ENCODE measurements at places on chromosomes 7 and 10. TPM values are rescaled to one million over a fixed set of nuclear protein-coding genes. Genes with fewer than 3 reads are reported as not detected.
A peak's percentile ranks its signal among the peaks of the same experiment; 100 is the strongest.

DNA sequence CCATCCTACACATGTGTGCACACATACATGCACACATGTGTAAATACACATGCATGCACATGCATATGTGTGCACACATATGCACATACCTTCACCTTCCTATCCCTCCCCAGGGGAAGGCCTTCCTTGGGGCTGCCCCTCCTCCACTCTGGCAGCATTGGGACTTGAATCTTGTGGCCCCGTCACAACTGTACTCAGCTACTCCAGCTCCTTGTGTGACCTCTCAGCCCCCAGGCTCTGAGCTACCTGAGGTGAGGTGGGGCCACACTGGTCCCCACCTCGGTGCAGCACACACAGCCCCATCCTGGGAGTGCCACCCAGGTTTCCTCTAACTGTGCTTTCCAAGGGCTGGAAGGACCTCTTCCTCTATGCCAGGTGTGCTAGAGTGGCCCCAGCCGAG lies 116.0 kb downstream of the LHPP start:
- H3K36me3 ChIP-seq: no peaks in the 10 kb centered on the region
- H3K4me3 ChIP-seq: no peak overlapping the region
- H3K4me1 ChIP-seq: no peaks in the 10 kb centered on the region
- DNase-seq: no peak

DNA sequence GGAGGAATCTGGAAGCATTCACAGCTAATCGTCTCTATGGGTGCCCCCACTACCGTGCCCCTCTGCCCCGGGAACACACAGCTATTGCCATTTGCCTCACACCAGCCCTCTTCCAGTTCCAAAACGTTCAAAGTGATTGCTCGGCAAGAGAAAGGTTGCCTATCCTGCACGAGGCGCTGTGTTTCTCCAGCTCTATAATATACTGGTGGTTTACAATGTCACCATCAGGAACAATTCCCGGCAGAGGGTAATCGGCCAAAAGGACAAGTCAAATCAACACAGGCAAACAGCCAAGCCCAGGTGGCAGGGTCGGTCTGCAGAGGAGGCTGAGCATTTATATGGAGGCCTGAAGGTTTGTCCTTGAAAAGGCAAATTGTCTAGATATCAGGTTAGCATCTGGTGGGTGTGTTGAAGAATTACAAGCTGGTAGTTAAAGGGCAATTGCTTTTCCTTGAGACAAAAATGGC lies 29.2 kb upstream of the TNS3 start:
- H3K36me3 ChIP-seq: no peaks in the 10 kb centered on the region
- H3K4me3 ChIP-seq: no peak overlapping the region
- no peaks in the 10 kb centered on the region for H3K4me1 ChIP-seq
- no peak overlapping the region for H3K27ac ChIP-seq

GRCh38 chr7:24395512-24395911 lies 111.5 kb downstream of the NPY start:
- no peaks in the 10 kb centered on the region for H3K36me3 ChIP-seq
- H3K27me3 ChIP-seq: no peaks in the 10 kb centered on the region
- no peak overlapping the region for H3K27ac ChIP-seq
- H3K4me1 ChIP-seq: no peaks in the 10 kb centered on the region

GRCh38 chr10:20334559-20334958 lies 518.3 kb downstream of the PLXDC2 start:
- no peaks in the 10 kb centered on the region for H3K27me3 ChIP-seq
- H3K27ac ChIP-seq: no peak overlapping the region
- no peak overlapping the region for H3K4me3 ChIP-seq
- H3K36me3 ChIP-seq: no peaks in the 10 kb centered on the region

GRCh38 chr7:3678314-3678810 lies 377.3 kb downstream of the SDK1 start:
- H3K4me1 ChIP-seq: no peaks in the 10 kb centered on the region
- DNase-seq: no peak
- no peaks in the 10 kb centered on the region for H3K36me3 ChIP-seq
- H3K27ac ChIP-seq: no peak overlapping the region
- H3K4me3 ChIP-seq: no peak overlapping the region

GRCh38 chr7:95508780-95509179 lies 23.0 kb downstream of the ASB4 start:
- H3K4me1 ChIP-seq: no peaks in the 10 kb centered on the region
- no peaks in the 10 kb centered on the region for H3K27me3 ChIP-seq
- H3K27ac ChIP-seq: no peak overlapping the region
- no peaks in the 10 kb centered on the region for H3K36me3 ChIP-seq
- no peak overlapping the region for H3K4me3 ChIP-seq
- no peak for DNase-seq

GRCh38 chr7:4683884-4684565 lies 1.9 kb downstream of the FOXK1 start:
- H3K4me3 ChIP-seq: peak overlapping the region; percentile 91
- peak overlapping the region; percentile 95 for H3K27ac ChIP-seq
- DNase-seq: no peak
- no peaks in the 10 kb centered on the region for H3K36me3 ChIP-seq
- no peaks in the 10 kb centered on the region for H3K4me1 ChIP-seq
- H3K27me3 ChIP-seq: no peaks in the 10 kb centered on the region

- no peaks in the 10 kb centered on the region for H3K27me3 ChIP-seq
- H3K4me1 ChIP-seq: no peaks in the 10 kb centered on the region
- H3K27ac ChIP-seq: no peak overlapping the region
- H3K4me3 ChIP-seq: no peak overlapping the region
Measured at GRCh38 chr10:49628599-49628998, 14.8 kb downstream of the CHAT start.

DNA sequence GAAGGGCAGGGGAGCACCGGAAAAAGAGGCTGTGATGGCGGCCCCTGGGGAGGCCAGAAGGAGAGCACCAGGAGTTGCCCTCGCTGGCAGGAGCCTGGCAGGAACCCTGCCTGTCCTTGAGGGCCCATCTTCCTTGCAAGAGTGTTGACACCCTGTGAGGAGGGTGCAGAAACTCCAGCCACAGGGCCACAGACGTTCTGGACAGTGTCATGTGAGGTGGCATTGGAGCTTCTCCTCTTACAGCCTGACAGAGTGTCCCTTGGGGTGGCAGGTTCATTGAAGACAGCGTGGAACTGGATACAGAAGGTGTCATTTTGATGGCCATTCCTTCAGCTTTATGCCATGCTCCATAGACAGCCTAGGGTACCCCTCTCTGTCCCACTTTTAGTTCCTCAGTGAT lies 54.2 kb downstream of the RBM20 start:
- H3K4me3 ChIP-seq: no peak overlapping the region
- H3K4me1 ChIP-seq: no peaks in the 10 kb centered on the region
- H3K36me3 ChIP-seq: no peaks in the 10 kb centered on the region
- H3K27me3 ChIP-seq: no peaks in the 10 kb centered on the region
- peak overlapping the region; percentile 80 for H3K27ac ChIP-seq

GRCh38 chr7:85627791-85628586 lies 441.1 kb upstream of the SEMA3D start:
- H3K27ac ChIP-seq: no peak overlapping the region
- H3K36me3 ChIP-seq: no peaks in the 10 kb centered on the region

GRCh38 chr7:92058899-92059298 lies 75.4 kb downstream of the CYP51A1 start:
- no peak for DNase-seq
- H3K4me3 ChIP-seq: no peak overlapping the region
- no peaks in the 10 kb centered on the region for H3K27me3 ChIP-seq
- H3K4me1 ChIP-seq: peaks cover 17% of the 10 kb centered on the region
- H3K27ac ChIP-seq: no peak overlapping the region

DNA sequence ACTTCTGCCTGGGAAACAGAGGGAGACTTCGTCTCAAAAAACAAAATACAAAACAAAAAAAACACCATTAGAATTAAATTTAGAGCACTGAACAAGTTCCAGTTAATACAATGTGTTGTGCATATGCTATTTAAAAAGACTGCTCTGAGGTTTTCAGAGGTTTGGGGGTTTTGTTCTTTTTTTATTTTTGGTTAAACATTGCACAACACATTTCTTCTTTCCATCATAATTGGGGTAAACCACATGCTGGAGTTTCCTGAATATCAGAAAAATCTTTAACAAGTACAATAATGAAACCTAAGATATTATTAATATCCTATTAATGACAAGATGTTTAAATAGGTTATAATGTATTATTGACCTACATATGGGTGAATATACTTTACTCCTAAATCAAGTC lies 26.3 kb downstream of the IGF2BP3 start:
- DNase-seq: no peak
- H3K27ac ChIP-seq: no peak overlapping the region
- H3K4me3 ChIP-seq: no peak overlapping the region
- H3K36me3 ChIP-seq: no peaks in the 10 kb centered on the region

DNA sequence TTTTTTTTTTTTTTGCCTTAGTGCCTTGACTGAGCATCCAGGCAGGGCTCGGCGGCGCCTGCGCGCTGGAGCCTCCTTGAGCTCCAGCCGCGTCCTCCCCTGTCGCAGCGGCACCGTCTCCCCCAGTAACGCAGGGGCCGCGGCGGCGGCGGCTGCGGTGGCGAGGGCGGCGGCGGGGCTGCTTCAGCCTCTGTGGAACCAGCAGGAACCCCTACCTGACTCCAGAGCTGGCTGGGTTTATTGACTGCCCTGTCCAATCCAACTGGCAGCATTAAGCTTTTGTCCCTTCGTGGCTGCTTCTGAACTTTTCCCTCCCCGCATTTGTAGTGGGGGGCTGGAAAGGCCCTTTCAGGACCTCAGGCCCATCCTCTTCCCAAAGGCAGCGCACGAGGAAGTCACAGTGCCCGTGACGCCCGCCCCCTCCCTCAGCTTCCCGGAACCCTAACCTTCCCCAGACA lies at the start of gene GPR85:
Gene GPR85 (minus strand): TSS at position 397 of the 458 bp plus-strand sequence. CDS start 2,106 bp downstream, outside the sequence.
- peak within 1 kb of the TSS; percentile 60 for H3K27ac ChIP-seq
- DNase-seq: no peak
- H3K4me1 ChIP-seq: no peaks in the 10 kb centered on the region
- no peaks in the 10 kb centered on the region for H3K36me3 ChIP-seq
- peak within 1 kb of the TSS; percentile 48 for H3K4me3 ChIP-seq

- H3K27me3 ChIP-seq: no peaks in the 10 kb centered on the region
- peaks cover 20% of the 10 kb centered on the region for H3K4me1 ChIP-seq
- H3K27ac ChIP-seq: peak overlapping the region; percentile 65
- H3K4me3 ChIP-seq: no peak overlapping the region
- H3K36me3 ChIP-seq: no peaks in the 10 kb centered on the region
Measured at GRCh38 chr10:4770801-4771553, 55.0 kb upstream of the AKR1E2 start.

GRCh38 chr10:102120142-102120990 lies at the start of gene LDB1:
TSS of gene LDB1 (minus strand) at chr10:102120368. CDS start at chr10:102120110, 258 bp downstream.
- no peaks in the 10 kb centered on the region for H3K36me3 ChIP-seq
- H3K27ac ChIP-seq: peak within 1 kb of the TSS; percentile 97
- peak within 1 kb of the TSS; percentile 87 for H3K4me3 ChIP-seq
- DNase-seq: peak; percentile 78
- no peaks in the 10 kb centered on the region for H3K27me3 ChIP-seq
- no peaks in the 10 kb centered on the region for H3K4me1 ChIP-seq

DNA sequence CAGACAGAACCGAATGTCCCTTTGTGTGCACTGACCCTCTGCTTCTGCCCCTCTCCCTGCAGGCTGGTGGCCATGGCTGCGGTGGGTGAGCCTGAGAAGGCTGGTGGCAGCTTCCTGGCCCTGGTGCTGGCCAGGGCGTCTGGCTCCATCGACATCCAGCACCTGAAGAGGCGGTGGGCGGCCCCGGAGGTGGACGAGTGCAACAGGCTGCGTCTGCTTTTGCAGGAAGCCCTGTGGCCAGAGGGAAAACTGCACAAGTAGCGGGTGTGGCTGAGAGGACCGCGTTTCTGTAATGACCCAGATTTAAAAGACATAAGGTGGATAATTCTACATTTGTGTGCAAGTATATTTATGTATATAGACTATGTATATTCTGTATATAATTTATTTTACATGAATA lies 89.2 kb downstream of the DYNC2I1 start:
- H3K27me3 ChIP-seq: no peaks in the 10 kb centered on the region
- H3K27ac ChIP-seq: no peak overlapping the region
- H3K36me3 ChIP-seq: peaks cover 79% of the 10 kb centered on the region
- H3K4me3 ChIP-seq: no peak overlapping the region
- DNase-seq: no peak

GRCh38 chr10:59970396-59971368 lies 64.3 kb upstream of the CCDC6 start:
- no peak overlapping the region for H3K4me3 ChIP-seq
- DNase-seq: no peak
- no peak overlapping the region for H3K27ac ChIP-seq
- no peaks in the 10 kb centered on the region for H3K4me1 ChIP-seq
- H3K27me3 ChIP-seq: no peaks in the 10 kb centered on the region

GRCh38 chr7:151857866-151858450 lies 19.0 kb downstream of the PRKAG2 start:
- H3K4me3 ChIP-seq: no peak overlapping the region
- peaks cover 16% of the 10 kb centered on the region for H3K4me1 ChIP-seq
- no peaks in the 10 kb centered on the region for H3K27me3 ChIP-seq
- DNase-seq: no peak

DNA sequence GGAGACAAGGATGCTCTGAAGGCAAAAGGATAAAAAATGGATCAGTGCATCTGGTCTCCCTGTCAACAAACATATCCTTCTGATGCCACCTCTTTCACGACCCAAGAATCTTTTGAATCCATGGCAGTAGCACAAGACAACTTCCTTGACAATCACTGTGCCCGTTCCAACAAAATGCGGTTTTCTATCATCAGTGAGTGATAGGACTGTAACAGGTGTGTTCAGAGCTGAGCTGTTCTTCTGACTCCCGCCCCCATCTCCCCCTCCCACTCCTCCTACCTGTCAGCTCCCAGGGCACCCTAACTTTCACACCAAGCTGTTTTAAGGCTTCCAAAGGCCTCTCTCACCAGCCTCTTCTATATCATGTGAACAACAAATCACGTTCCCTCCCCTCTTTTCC lies 74.8 kb downstream of the PARD3 start:
- no peak overlapping the region for H3K27ac ChIP-seq
- H3K27me3 ChIP-seq: no peaks in the 10 kb centered on the region
- no peak for DNase-seq
- H3K36me3 ChIP-seq: no peaks in the 10 kb centered on the region
- no peak overlapping the region for H3K4me3 ChIP-seq

GRCh38 chr7:77338260-77338659 lies 77.9 kb downstream of the GSAP start:
- H3K36me3 ChIP-seq: no peaks in the 10 kb centered on the region
- H3K4me1 ChIP-seq: no peaks in the 10 kb centered on the region
- H3K27me3 ChIP-seq: no peaks in the 10 kb centered on the region

GRCh38 chr10:50992356-50992901 lies 81.9 kb upstream of the PRKG1 start:
- H3K4me1 ChIP-seq: no peaks in the 10 kb centered on the region
- H3K4me3 ChIP-seq: peak overlapping the region; percentile 58
- H3K27ac ChIP-seq: peak overlapping the region; percentile 97
- no peak for DNase-seq
- no peaks in the 10 kb centered on the region for H3K27me3 ChIP-seq
- no peaks in the 10 kb centered on the region for H3K36me3 ChIP-seq

CALML5 gene
- not detected for total RNA-seq

COMMD3 gene
- 28.5 TPM for total RNA-seq

PPP1R3C gene
- total RNA-seq: 250 TPM

ITGB8 gene
- total RNA-seq: 4.9 TPM

COL17A1 gene
- 0.26 TPM for total RNA-seq

GPR26 gene
- total RNA-seq: not detected

LIPK gene
- total RNA-seq: not detected

LRRTM3 gene
- not detected for total RNA-seq

UPF2 gene
- total RNA-seq: 13.1 TPM

MACC1 gene
- total RNA-seq: 0.26 TPM

Data from right atrium auricular region (tissue), 2 donors.